ENCODE measurements at places on chromosomes 12 and 14. TPM values are rescaled to one million over a fixed set of nuclear protein-coding genes. Genes with fewer than 3 reads are reported as not detected.

- H3K4me1 ChIP-seq, result peaks cover 23% of the 10 kb centered on the region
- DNase-seq, result peak; percentile 44
- H3K27ac ChIP-seq, result peak overlapping the region; percentile 52
- peak overlapping the region; percentile 52 for H3K4me3 ChIP-seq
Measured at GRCh38 chr14:105486974-105487448, 325 bp downstream of the CRIP1 start.

GRCh38 chr12:52182898-52183543 is 8.8 kb downstream of the KRT80 start:
- DNase-seq, result no peak
- H3K4me3 ChIP-seq, result no peak overlapping the region
- no peak overlapping the region for H3K27ac ChIP-seq

DNA sequence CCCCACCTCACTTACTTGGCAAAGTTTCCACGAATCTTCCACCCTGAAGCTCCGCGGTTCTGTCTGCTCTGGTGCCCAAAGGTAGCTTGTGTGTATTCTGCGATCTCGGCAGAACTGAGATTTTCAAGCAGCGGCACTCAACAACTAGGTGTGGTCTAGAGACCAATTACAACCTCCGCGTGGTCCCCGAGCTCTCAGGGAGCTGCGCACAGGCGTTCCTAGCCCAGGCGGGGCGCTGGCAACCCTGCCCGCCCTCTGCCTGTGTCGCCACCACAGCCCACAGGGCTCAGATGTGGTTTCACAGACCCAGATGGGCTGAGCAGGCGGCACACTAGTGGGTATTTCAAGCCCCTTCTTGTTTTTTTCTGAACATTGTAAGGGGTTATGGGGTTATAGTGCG is 1.5 kb upstream of the DIABLO start:
- H3K27ac ChIP-seq, result peak overlapping the region; percentile 12
- H3K27me3 ChIP-seq, result no peaks in the 10 kb centered on the region
- peak overlapping the region; percentile 73 for H3K4me3 ChIP-seq
- H3K36me3 ChIP-seq, result peaks cover 38% of the 10 kb centered on the region

DNA sequence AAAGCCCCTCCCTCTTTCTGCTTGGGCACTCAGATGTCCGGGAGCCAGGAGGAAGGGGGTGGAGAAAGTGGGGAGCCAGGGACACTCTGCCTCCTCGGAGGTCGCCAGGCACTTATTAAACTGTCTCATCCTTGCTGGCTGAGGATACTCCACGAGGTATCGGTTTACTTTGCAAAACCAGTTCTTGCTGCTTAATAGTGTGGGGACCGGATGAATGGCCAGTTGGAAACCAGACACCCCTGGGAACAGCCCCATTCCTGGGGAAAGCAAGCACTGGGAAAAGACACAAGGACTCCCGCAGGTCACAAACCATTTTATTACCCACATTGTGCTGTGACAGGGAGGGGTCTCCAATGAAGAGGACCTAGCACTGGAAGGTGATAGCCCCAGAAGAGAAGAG is 34.2 kb downstream of the CCDC88C start:
- no peak for DNase-seq
- peaks cover 66% of the 10 kb centered on the region for H3K4me1 ChIP-seq
- H3K4me3 ChIP-seq, result no peak overlapping the region
- peaks cover 45% of the 10 kb centered on the region for H3K36me3 ChIP-seq

GRCh38 chr12:1610072-1610643 is 15.8 kb upstream of the FBXL14 start:
- no peak overlapping the region for H3K27ac ChIP-seq
- no peak overlapping the region for H3K4me3 ChIP-seq
- peaks cover 11% of the 10 kb centered on the region for H3K4me1 ChIP-seq
- H3K27me3 ChIP-seq, result peaks cover 9% of the 10 kb centered on the region
- no peak for DNase-seq

GRCh38 chr14:103102689-103103260 is 8.2 kb downstream of the EXOC3L4 start:
- no peak overlapping the region for H3K27ac ChIP-seq
- peaks cover 23% of the 10 kb centered on the region for H3K27me3 ChIP-seq
- H3K4me1 ChIP-seq, result peaks cover 3% of the 10 kb centered on the region
- no peaks in the 10 kb centered on the region for H3K36me3 ChIP-seq

- peaks cover 13% of the 10 kb centered on the region for H3K4me1 ChIP-seq
- H3K27ac ChIP-seq, result no peak overlapping the region
- DNase-seq, result no peak
- H3K4me3 ChIP-seq, result no peak overlapping the region
- peaks cover 35% of the 10 kb centered on the region for H3K27me3 ChIP-seq
Measured at GRCh38 chr12:13343375-13343774, 146.8 kb downstream of the EMP1 start.

GRCh38 chr12:47393403-47393790 is 312.4 kb downstream of the RPAP3 start:
- H3K27ac ChIP-seq, result peak overlapping the region; percentile 83
- no peak for DNase-seq
- peaks cover 45% of the 10 kb centered on the region for H3K36me3 ChIP-seq

DNA sequence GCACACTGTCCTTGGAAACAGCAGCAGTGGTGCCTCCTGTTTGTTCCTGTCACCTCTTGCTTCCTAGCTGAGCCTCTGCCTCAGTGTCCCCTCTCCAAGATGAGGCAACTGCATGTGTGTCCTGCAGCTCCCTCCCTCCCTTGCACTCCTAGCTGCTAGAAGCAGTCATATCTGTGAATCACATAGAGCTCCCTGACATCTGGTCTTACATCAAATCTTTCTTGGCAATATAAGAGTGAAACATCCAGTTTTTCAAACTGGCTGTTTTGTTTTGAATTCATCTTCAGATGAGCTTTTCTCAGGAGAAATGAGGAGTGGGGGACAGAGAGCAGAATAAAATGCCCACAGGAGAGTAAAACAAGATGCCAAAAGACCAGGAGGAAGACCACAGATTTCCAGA is 103.7 kb downstream of the VCPKMT start:
- no peak overlapping the region for H3K27ac ChIP-seq
- peaks cover 19% of the 10 kb centered on the region for H3K36me3 ChIP-seq
- no peak overlapping the region for H3K4me3 ChIP-seq

DNA sequence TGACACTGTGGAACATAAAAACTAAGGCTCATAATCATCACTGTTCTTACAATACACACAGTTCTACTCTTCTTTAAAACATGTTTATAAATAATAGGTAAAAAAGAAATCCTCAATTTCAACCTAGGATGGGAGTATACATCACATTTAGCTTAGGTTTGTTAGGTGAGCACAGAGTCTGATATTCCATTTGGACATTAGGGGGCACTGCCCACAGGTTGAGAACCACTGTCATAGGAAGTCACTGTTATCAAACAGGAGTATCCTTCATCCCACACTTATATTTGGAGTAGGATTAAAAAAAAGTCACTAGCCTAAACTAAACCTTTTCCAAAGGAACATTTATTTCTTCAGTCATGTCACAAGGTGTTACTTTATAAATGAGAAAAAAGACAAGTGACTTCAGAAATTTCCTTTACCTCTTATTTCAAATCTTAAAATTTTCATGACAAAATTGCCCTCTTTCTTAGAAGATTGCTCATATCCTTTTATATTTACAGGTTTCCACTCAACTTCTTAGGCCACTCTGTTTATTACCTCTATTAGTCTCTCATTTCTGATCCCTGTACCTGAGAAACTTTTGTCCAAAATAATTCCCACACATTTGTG is 240.6 kb downstream of the CPNE8 start:
- H3K36me3 ChIP-seq, result no peaks in the 10 kb centered on the region
- no peak overlapping the region for H3K4me3 ChIP-seq

DNA sequence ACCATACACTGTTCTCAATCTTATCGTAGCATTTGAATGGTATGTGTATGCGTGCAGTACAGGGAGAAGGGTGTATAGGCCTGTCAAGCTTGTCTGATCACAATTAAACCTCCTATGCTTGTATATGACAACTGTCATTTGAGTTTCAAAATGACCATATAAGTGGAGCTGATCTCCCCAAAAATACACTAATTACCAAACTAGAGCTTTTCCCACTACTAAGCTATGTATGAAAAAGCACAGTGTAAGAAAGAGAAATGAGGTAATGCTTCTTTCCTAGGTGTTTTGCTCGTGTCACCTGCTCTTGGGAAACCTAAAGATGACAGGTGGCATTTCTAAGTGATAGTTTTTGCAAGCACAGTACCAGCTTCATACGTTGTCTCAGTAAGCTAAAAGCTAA is 1.1 kb upstream of the STK38L start:
- H3K27ac ChIP-seq, result peak overlapping the region; percentile 94
- H3K27me3 ChIP-seq, result no peaks in the 10 kb centered on the region
- peaks cover 7% of the 10 kb centered on the region for H3K36me3 ChIP-seq
- peak overlapping the region; percentile 96 for H3K4me3 ChIP-seq
- H3K4me1 ChIP-seq, result peaks cover 45% of the 10 kb centered on the region
- no peak for DNase-seq

DNA sequence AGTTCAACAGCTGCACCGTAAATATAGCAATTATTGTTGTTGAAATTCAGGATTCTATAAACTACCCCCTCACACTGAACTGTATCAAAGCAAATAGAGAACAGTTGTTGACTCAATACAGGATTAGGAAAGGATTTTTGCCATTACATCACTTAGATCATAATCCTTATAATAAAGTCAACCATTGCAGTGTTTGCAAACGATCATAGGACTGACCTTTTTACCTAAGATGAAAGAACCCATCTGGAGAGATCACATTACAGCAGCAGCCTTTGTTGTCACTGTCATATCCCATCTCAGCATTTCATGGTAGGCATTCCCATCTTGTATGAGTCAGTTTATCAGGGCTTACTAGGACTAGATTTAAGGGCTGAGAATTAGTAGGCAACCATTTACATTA is 96.1 kb downstream of the IPO8 start:
- no peak overlapping the region for H3K27ac ChIP-seq
- H3K27me3 ChIP-seq, result no peaks in the 10 kb centered on the region
- no peaks in the 10 kb centered on the region for H3K36me3 ChIP-seq
- no peak overlapping the region for H3K4me3 ChIP-seq
- no peak for DNase-seq

DNA sequence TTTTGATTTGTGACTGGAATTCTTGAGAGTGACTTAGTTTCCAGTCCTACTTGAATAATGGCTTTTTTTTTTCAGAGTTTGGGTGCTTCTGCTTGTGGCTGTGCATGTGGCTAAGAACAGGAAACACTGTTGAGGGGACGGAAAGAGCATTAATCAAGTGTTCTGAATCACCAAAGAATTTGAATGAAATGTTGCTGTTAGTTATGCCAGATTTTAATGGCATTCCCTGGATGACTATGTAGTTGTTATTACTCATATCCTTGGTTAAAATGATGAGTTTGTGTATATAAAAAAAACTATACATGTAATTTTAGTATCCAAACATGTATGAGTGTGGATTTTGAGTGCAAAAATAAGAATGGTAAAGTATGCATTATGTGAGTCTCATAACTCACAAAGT is 347.9 kb downstream of the BCAT1 start:
- H3K27ac ChIP-seq, result no peak overlapping the region
- no peak overlapping the region for H3K4me3 ChIP-seq
- H3K27me3 ChIP-seq, result no peaks in the 10 kb centered on the region
- peaks cover 3% of the 10 kb centered on the region for H3K4me1 ChIP-seq

GRCh38 chr12:58443981-58444371 is 476.3 kb downstream of the LRIG3 start:
- no peak overlapping the region for H3K4me3 ChIP-seq
- peaks cover 12% of the 10 kb centered on the region for H3K27me3 ChIP-seq
- H3K36me3 ChIP-seq, result no peaks in the 10 kb centered on the region
- H3K27ac ChIP-seq, result no peak overlapping the region

GRCh38 chr12:77734214-77734883 is 96.3 kb upstream of the NAV3 start:
- no peaks in the 10 kb centered on the region for H3K27me3 ChIP-seq
- no peak overlapping the region for H3K27ac ChIP-seq
- DNase-seq, result no peak
- H3K4me1 ChIP-seq, result no peaks in the 10 kb centered on the region
- no peaks in the 10 kb centered on the region for H3K36me3 ChIP-seq

DNA sequence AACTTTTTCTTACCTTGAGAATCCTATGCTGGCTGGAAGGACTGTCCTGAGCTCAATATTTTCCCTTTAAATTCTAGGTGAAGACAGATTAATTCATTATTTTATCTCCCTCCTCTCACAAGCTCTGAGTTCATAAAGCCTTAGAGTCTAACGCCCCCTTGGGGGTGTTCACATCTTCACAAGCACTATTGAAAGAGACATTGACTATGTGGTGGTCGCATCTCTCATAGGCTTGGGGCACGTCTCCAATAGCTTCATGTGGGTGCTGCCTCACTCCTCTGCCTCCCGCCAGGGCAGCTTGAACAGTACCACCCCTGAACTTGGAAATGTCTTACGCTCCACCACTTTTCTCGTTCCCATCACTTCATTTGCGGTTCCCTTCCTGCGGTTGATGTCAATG is 106.2 kb downstream of the UNC79 start:
- no peak overlapping the region for H3K27ac ChIP-seq
- no peaks in the 10 kb centered on the region for H3K4me1 ChIP-seq
- H3K4me3 ChIP-seq, result no peak overlapping the region
- no peak for DNase-seq
- H3K27me3 ChIP-seq, result peaks cover 2% of the 10 kb centered on the region
- H3K36me3 ChIP-seq, result no peaks in the 10 kb centered on the region

- H3K27me3 ChIP-seq, result no peaks in the 10 kb centered on the region
- no peaks in the 10 kb centered on the region for H3K36me3 ChIP-seq
- no peak for DNase-seq
- H3K4me1 ChIP-seq, result no peaks in the 10 kb centered on the region
Measured at GRCh38 chr12:80293347-80293746, 150.7 kb upstream of the PTPRQ start.

GRCh38 chr14:50334211-50334610 is 22.1 kb downstream of the DMAC2L start:
- H3K4me1 ChIP-seq, result peaks cover 10% of the 10 kb centered on the region
- no peak overlapping the region for H3K4me3 ChIP-seq
- peaks cover 18% of the 10 kb centered on the region for H3K36me3 ChIP-seq
- H3K27ac ChIP-seq, result no peak overlapping the region
- DNase-seq, result no peak

- peak overlapping the region; percentile 70 for H3K4me3 ChIP-seq
- DNase-seq, result no peak
Measured at GRCh38 chr14:61342932-61343331, 21.6 kb downstream of the PRKCH start.

GRCh38 chr14:100815478-100816285 is 10.2 kb upstream of the MEG3 start:
- H3K27me3 ChIP-seq, result no peaks in the 10 kb centered on the region
- no peaks in the 10 kb centered on the region for H3K4me1 ChIP-seq

DNA sequence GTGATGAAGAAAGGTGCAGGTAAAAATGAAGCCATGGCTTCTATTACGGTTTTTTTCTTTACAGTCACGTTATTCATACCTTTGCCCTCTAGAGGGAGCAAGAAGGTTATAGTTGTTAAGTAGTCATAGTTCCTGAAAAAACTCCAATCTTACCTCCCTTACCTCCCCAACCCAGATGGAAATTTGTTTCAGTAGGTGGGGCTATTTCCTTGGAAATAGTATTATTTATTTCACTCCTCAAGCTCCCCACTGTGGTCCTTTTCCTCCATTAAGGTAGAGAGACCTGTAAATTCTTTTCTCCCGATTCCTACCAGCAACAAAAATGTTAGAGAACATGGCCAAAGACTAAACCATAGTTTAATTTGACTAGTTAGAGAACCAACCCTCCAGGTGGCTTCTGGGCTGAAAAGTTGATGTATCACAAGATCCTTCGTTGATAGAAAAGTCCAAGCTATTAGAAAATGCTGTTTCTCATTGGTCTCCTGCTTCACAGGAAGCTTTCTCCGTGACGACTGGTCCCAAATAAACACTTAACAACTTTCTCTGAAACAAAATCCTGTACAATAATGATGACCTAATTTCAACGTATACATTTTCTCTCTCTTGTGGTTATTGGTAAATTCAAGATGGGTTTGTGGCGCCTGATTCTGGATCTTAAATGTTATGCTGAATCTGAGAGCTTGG is 43.5 kb downstream of the TMX1 start:
- H3K36me3 ChIP-seq, result no peaks in the 10 kb centered on the region
- no peak overlapping the region for H3K27ac ChIP-seq

The MANSC4 gene
- total RNA-seq, result not detected

The STK38L gene
- 24.2 TPM for total RNA-seq

The CMTM5 gene
- not detected for total RNA-seq
